IMR-90 (cell line): ENCODE measurements at places on chromosomes 13 and 19.

DNA sequence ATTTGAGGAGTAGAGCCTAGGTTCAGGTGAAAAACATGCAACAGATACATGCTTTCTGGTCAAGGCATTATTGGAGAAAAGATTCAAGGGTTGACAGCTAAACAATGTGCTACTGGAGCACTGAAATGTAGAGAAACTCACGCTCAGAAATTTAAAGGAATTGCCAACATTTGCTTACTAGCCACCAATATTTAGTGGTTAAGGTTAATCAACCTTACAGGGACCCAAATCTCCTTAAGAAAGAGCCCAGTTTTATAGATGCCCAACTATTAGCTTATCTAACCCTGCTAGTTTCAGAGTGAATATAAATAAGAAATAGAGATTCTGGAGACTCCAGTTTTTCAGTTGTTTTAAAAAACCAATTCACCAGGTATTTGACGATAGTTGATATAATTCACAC lies 203.6 kb downstream of the DACH1 start:
- no peak for DNase-seq

GRCh38 chr13:63541336-63541735 lies 2125.7 kb upstream of the PCDH20 start:
- DNase-seq, result no peak

DNA sequence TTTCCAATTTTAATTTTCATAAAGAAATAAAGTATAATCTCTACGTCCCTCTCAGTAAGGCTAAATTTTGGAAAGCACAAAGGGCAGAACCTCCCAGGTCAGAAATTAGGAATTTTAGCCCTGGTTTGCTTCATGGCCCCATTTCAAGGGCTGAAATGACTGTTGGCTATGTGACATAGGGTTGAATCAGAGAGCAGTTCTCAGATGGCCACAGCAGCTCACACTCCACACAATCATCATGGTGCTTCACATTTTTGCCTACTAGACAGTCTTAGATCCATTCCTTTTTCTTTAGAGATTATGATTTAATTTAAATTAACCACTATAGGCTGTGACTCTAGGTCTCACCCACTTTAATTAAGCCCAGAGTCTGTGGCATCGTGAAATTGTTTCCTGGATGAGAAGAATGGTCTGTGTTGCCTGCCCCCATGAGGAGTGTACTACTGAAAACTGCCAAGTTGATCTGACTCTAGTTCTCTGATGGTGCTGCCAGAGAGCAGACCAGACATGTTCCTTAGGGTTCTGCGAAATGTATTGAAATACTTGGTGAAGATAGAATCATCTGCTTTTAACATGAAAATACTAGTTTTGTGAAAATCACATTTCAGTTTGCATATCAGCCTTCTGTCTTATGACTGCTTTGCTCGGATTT lies 57.4 kb downstream of the ESD start:
- DNase-seq, result no peak

- no peak for DNase-seq
Measured at GRCh38 chr19:19955208-19955607, 54.5 kb downstream of the ZNF93 start.

DNA sequence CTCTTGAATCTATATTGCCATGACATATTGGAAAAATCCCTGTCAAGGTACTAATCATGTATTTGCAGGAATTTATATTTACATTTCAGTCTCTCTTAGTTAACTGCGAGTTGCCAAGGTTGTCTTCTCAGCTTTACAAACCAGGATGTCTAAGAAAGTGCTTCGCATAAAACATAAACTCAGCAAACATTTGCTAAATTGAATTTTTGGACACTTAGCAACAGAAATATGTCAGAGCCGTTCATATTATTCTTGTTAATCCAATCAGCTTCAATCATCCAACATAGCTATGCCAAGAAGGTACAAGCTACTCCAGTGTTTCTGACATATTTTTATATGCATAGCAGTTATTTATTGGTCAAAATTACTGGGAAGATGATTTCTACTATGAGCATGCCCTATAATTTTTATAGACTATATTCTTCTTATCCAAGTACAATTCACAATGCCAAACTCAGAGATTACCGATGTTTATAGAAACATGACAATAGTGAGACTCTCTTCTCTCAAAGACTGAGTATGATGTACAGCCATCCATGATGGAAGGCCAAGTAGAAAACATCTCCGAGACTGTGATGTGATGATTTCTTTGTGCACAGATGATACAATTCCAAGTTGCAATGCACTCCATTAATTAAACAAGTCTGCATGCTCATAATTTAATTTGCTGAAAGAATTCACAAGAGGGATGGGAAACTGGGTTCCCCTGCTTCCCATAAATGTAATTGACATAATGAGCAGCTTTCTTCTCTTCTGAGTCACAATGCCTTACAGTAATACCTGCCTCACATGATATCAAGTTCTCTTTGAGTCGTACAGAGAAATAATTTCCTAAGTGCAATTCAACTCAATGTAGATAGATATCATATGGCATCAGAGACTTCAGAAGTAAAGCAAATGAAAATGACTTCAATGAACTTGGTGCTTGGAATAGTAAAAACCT lies 776.3 kb downstream of the EFNB2 start:
- DNase-seq, result no peak

DNA sequence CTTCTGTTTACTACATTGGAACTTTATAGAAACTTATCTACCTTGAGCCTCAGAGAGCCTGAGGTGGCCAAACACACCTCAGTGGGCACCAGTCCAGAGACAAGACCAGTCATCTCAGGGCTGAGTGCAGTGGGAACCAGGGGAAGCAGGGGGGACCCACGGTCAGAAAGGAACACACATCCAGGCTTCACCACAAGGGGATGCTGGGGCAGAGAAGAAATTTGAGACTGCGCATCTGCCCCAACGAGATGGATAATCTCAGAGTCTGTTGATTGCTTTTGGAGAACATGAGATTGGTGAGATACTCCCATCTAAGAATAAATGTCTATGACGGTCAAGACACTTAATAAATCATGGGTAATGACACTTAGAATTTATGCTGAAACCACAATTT lies 98.7 kb downstream of the DOCK9 start:
- no peak for DNase-seq

GRCh38 chr19:21749090-21749489 lies 18.3 kb downstream of the ZNF100 start:
- peak; percentile 29 for DNase-seq
